ENCODE measurements at places on chromosomes 13 and 19. TPM values are rescaled to one million over a fixed set of nuclear protein-coding genes. Genes with fewer than 3 reads are reported as not detected.

FAM98C gene
- total RNA-seq, result 40.0 TPM

ANKLE1 gene
- 7.9 TPM for total RNA-seq

MZT1 gene
- total RNA-seq, result 6.5 TPM

ZSWIM4 gene
- 11.2 TPM for total RNA-seq

TMEM190 gene
- total RNA-seq, result not detected

ZNF723 gene
- total RNA-seq, result not detected

RFPL4AL1 gene
- not detected for total RNA-seq

SIGLEC12 gene
- total RNA-seq, result not detected

DCUN1D2 gene
- total RNA-seq, result 19.8 TPM

SULT2A1 gene
- total RNA-seq, result not detected

ZNF229 gene
- 3.1 TPM for total RNA-seq

EFNB2 gene
- 0.31 TPM for total RNA-seq

ZNF101 gene
- 52.6 TPM for total RNA-seq

TMEM238 gene
- total RNA-seq, result 3.8 TPM

C19orf33 gene
- 0.58 TPM for total RNA-seq

AMER2 gene
- not detected for total RNA-seq

SLC8A2 gene
- not detected for total RNA-seq

CDKN2D gene
- 10.1 TPM for total RNA-seq

TJP3 gene
- 0.86 TPM for total RNA-seq

LIN37 gene
- 12.2 TPM for total RNA-seq

CGB1 gene
- total RNA-seq, result not detected
